ENCODE measurements at places on chromosomes 13 and 19.

- DNase-seq, result no peak
These were observed 6.1 kb upstream of the KANK2 start for GRCh38 chr19:11203194-11204075.

- DNase-seq, result no peak
These were observed 141.2 kb downstream of the FLT1 start for GRCh38 chr13:28353679-28354078.

GRCh38 chr13:112781881-112782361, 92.1 kb downstream of the ATP11A start:
- DNase-seq, result no peak

DNA sequence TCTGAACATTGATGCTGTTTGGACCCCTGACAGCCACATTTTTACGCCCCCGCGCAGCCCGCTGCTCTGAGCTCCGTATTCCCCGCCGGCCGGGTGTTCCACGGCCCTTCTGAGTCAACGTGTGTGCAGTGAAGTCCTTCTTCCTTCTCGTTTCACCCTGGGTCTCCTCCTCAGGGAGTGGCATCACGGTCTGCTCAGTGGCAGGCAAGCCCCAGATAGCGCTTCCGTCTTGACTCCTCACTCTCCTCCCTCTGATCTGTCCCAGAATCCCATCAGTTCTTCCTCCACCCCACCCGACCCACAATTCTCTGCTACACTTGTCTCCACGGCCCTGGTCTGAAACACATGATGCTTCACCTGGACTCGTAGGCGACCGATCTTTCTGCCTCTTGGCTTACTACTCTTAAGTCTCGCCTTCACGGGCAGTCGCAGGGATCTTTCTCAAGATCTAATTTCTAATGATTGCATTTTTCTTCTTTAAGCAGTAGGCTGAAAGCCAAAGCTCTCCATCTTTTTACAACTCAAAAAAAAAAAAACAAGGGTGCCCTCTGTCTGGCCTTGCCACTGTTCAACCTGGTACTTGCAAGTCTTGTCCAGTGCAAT, 33.9 kb downstream of the CCNE1 start:
- no peak for DNase-seq

DNA sequence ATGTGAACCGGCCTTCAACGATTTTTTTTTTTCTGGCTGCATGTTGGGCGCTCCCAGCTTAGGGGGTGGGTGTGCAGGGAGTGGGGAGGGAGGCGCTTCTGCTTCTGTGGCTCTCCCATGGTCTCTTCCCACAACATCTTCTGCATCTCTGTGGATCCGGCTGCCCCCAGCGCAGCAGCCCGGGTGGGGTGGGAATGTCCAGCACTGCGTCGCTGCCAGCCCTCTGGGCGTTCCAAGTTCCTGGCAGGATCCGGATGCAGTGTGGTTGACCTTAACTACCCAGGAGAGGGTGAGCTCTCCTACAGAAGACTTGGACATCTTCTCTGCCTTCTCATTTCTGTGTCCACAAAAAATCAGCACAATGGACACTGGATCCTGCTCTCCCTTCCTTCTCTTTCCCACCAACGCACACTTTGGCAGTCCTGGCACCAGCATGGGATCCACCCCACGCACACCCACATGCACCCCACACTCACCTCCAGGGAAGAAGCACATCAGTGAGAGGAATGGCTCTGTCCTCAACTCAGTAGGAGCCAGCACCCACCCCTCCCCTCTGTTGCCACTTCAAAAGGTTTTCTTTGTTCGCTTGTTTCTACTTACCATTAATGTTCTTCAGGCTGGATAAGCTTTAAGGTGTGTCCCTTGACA, 177.3 kb downstream of the COL4A1 start:
- DNase-seq, result no peak
